CD8-positive, alpha-beta T cell (primary cell): ENCODE measurements at places on chromosomes 1 and 21.

- no peak for DNase-seq
Observed at GRCh38 chr1:184622136-184622823, 132.4 kb downstream of the EDEM3 start.

DNA sequence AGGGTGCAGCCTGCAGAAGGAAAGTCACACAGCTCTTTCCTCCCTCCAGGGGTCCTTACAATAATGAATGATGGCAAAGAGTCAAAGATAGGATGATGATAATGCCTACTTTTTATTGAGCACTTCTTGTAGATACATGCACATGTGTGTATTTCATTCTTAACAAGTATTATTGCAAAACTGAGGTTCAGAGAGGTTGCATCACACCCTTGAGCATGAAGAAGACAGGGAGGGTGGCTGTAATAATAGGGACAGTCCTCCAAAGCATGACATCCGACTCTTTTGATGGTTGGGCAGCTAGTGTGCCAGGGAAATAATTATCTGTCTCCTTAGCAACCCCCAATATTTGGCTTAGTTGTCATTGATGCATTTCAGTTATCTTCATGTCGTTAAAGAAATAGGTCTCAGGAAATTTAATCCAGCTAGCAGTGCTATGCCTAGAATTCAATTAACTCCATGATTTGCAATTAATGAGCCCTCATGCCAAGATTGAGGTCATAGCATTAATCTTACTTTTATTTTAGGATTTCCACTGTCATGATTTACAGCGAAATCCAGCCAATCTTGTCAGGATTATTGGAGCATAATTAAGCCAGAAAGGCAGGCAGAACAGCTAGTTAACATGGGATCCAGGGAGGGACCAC, 35.0 kb downstream of the DNAJC6 start:
- no peak for DNase-seq

- DNase-seq, result no peak
Observed at GRCh38 chr1:182303778-182304177, 87.8 kb downstream of the GLUL start.

- no peak for DNase-seq
Observed at GRCh38 chr1:188089461-188089860, 1260.7 kb downstream of the PLA2G4A start.

DNA sequence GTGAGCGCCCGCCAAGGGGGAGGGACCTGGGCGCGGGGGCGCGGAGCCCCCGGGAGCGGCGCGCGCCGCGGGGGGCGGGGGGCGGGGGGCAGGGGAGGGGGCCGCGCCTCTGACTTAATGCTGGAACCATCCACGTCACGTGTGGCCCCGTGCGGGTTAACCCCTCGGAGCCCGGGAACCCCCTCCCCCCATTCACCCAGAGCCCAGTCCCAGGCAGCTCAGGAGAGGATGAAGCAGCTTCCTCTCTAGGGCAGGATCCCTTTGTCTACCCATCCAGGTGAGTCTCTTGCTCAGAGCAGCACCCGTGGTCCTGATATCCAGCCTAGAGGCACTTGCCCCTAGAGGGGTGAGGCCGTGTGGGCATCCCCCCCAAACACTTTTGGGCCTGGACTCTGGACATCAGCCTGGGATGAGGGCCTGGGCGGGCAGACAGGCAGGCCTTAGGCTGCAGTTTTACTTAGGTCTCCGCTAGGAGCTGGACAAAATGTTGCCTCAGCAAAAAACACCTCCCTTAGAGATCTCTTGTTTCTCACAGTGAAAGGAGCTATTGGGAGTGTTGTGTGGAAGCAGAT, at the start of gene ALX3:
TSS of gene ALX3 (minus strand) at position 2 of the 572 bp plus-strand sequence. CDS start 60 bp downstream, outside the sequence.
- DNase-seq, result no peak

DNA sequence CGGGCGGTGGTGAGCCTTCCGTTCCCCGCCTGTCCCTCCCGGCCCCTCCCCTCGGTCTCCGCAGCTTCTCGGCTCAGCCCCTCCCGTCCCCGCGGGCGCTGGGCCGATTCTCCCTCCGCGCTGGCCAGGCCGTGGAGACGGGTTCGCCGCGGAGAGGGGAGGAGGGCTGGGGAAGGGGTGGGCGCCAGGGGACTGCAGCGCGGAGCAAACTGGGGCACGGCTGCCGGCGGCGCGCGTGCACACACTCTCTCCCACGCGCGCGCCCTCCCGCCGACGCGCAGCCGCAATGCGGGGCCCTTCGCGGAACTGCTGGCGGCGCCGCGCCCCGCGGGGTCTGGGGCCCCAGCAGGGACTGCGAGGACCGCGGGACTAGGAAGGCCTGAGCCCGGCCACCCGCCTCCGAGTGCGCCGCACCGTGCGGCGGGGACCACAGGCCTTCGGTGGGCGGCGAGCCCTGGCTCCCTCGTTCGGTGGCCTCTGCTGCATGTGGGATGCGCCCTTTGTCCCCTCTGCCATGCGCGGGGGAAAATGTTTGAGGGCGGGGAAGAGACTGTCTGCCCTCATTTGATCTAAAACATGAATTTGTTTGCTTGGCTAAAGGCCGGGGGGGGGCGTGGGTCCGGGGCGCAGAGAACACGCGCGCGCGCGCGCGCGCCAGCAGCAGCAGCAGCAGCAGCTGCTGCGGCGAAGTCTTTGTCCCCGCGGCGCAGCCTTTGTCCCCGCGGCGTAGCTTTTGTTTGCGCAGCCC, 90.7 kb upstream of the VAMP3 start:
- peak; percentile 49 for DNase-seq

- no peak for DNase-seq
Observed at GRCh38 chr1:172980456-172980855, 70.3 kb downstream of the TNFSF18 start.

GRCh38 chr1:27321813-27322568, at the start of gene TMEM222:
TSS of gene TMEM222 (plus strand) at chr1:27322163. CDS start at chr1:27322198, 35 bp downstream.
- DNase-seq, result peak; percentile 97

- no peak for DNase-seq
Observed at GRCh38 chr1:245652660-245653427, 498.1 kb downstream of the KIF26B start.

- no peak for DNase-seq
Observed at GRCh38 chr1:215958841-215959240, 391.7 kb downstream of the KCTD3 start.

- no peak for DNase-seq
Observed at GRCh38 chr1:25131794-25132193, 100.5 kb downstream of the SYF2 start.

DNA sequence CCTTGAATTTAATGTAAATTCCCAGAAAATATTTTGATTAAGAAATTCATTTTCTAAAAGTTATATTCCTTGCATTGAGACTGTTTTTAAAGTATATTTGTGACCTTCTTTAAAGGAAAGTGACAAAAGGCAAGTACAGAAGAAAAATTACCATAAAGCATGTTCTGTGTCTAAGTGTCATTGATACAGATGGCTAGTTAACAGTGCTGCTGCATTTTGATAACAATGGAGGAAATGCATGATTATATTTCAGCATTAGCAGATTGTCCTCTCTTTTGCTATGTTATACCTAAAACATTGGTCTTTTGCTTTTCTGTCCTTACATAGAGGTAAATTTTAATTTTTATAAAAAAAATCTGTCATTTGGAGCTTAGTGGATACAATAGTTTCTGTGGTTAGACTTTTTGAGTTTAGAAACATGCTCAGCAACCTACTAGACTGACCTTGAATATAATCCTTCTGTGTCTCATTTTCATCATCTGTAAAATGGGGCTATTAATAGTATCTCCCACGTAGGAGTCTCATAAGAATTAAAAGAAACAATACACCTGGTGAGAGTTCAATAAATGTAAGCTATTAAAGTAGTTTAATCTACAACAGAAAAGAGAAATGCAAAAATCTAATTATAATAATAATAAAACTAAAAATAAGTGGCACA, 51.1 kb upstream of the RGS21 start:
- DNase-seq, result no peak

GRCh38 chr21:36663033-36663855, 35.7 kb upstream of the SIM2 start:
- DNase-seq, result no peak

- DNase-seq, result no peak
Observed at GRCh38 chr1:68377098-68377497, 72.7 kb downstream of the RPE65 start.

GRCh38 chr1:182607566-182607965, 3.4 kb upstream of the RGS16 start:
- no peak for DNase-seq

GRCh38 chr1:37945743-37946702, 830 bp downstream of the INPP5B start:
- no peak for DNase-seq

- DNase-seq, result no peak
Observed at GRCh38 chr1:55861676-55862340, 646.6 kb upstream of the USP24 start.

DNA sequence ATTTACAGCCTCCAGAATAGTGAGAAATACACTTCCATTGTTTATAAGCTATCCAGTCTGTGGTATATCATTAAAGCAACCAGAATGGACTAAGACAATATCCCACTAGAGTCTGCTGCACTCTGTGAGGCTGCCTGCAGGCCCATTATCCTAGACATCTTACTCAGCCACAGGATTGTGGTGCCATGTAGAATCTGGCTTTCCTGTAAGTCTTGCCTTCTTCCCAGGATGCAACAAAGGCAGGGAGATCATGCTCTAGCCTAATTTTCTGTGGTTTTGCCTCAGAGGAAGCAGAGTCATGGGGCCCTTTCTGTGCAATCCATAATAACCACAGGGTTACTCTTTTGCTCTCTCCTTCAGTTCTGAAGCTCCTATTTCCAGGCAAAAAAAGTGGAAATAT, 299.1 kb upstream of the DEPDC1 start:
- DNase-seq, result no peak

GRCh38 chr21:25688275-25689155, 46.2 kb downstream of the ATP5PF start:
- no peak for DNase-seq

- DNase-seq, result no peak
Observed at GRCh38 chr1:59952065-59952464, 25.5 kb upstream of the CYP2J2 start.

- DNase-seq, result no peak
Observed at GRCh38 chr1:35847935-35848565, 35.0 kb upstream of the AGO1 start.

- DNase-seq, result no peak
Observed at GRCh38 chr1:23362218-23362713, 7.4 kb downstream of the ZNF436 start.

GRCh38 chr21:39670701-39671100, 58.0 kb downstream of the B3GALT5 start:
- DNase-seq, result no peak

DNA sequence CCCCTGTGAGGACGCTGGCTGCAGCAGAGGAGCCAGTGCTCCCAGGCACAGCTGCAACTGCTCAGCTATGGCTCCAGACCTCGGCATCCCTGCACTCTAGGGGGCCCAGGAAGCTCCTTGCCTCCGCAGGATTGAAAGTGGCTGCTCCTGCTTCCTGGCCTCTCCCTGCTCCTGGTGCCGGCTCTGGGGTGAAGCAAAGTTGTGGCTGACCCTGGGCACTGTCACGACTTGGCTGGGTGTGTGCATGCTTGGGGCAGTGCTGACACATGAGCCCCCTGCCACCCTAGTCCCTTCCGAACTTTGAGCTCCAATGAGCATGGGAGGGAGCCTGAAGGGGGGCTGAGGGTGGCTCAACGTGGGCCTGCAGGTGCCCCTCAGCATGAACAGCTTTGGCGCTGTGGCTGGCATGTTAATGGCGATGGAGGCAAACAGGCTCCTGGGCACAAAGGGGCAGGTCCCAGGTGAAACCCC, 1512.2 kb downstream of the KCNT2 start:
- no peak for DNase-seq

GRCh38 chr21:26686705-26687104, 113.6 kb upstream of the CYYR1 start:
- DNase-seq, result no peak

- DNase-seq, result peak; percentile 57
Observed at GRCh38 chr1:109793486-109794318, 30.0 kb upstream of the EPS8L3 start.

DNA sequence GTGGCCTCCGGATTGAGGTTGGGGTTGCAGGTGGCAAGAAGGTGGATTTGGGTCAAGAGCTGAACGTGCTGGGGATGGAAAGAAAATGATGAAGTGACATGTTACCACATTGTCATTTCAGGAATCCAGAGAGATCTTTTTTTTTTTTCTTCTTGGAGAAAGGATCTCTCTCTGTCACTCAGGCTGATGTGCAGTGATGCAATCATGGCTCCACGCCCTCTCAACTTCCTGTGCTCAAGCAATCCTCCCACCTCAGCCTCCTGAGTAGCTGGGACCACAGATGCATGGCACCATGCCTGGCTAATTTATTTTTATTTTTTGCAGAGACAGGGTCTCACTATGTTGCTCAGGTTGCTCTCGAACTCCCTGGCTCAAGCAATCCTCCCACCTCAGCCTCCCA, 80.6 kb downstream of the GON4L start:
- DNase-seq, result no peak

DNA sequence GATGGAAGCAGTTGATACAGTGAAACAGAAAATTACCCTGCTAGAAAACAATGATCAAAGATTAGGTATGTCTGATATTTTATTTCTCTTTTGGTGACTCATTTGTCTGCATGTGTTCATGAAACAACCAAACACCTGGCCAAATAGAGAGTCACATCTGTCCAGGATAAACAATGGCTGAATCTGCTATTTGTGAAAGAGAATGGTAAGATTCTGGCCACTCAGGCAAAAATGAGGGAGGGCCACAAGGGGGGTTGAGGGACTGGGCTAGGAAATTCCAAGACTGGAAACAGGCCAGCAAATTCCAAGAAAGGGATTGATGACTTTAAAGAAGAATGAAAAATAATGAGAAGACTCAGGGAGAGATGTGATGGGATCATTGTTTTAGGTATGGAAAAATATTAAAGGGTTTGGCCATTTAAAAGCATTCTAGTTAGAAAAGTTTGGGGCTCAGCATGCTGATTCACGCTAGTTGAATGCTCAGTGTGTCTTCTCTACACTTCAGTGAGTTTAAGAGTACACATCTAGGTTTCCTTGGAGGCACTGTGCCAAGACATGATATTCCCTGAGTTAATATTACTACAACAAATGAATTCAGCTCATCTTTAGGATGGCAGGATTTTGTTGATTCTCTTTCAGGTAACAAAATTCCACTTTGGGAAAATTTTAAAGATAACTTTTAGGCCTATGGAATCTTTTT, 44.9 kb downstream of the TRAF5 start:
- no peak for DNase-seq

GRCh38 chr1:160062230-160062532, 7.8 kb downstream of the KCNJ10 start:
- DNase-seq, result no peak

DNA sequence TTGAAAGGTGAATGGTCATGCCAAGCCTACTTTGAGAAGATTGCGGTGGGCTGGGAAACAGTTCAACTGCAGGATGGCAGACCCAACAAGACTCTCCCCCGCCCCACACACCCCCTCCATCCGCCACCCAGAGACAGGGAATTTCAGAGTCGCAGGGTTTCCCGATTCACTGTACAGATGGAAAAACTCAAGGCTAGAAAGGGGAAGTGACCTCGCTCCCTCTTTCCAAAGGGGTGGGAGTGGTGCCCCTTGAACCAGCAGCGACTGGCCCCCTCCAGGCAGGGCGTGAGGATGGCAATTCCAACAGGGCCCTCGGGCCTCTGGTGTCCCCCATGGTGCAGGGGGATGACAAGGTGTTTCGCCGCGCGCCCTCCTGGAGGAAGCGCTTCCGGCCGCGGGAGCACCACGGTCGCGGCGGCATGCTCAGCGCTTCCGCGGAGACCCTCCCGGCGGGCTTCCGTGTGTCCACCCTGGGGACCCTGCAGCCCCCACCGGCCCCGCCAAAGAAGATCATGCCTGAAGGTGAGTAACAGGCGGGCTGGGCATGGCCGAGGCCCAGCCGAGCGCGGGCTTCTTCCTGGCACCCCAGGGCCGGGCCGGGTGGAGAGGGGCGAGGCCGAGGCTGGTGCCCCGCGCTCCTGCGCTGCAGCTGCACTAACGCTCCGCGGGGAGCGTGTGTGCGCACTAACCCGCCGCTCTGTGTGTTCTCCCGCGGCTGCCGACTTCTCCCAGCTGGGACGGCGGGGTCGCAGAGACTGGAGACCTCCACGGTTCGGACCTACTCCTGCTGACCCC, 10.4 kb downstream of the MYOG start:
- DNase-seq, result no peak
